Activated T-cell treated with anti-CD3 and anti-CD28 coated beads for 24 hours (primary cell): ENCODE measurements at places on chromosomes 3 and 15.

DNA sequence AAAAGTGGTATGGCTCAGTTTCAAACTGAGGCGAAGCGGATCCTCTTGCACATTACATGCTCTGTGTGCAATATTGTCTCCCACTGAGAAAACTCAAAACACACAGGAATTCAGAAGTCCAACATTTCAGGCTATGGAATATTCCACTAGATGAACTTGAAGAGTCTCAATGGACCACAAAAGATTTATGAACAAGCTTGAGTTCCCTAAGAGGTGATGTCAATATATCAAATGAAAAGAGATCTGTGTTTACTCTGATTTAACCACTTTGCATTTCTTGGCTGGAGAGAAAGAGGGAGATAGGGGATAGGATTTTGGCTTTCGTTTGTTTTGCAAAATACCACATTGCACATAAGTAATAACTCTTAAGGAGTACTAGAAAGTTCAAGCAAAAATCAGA is 20.3 kb downstream of the PDZRN3 start:
- DNase-seq = no peak

GRCh38 chr3:48219543-48219942 is 3.8 kb upstream of the CAMP start:
- DNase-seq = no peak

DNA sequence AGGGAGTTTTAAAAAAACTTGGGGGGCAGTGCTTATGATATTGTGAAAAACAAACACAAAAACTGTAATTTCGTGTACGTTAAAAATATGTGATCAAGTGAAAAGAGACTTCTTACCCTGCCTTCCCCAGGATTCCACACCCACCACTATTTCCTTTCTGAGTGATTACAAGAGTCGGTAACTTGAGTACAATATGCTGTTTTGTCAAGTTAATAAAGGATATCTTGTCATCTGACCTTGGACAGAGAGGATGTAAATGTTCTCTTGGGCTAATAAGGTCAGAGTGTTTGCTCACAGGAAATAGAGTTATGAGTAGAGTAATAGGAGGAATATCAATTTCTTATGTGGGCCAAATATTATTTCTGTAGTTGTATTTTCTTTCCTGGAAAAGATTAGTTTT is 68.1 kb downstream of the NOX5 start:
- no peak for DNase-seq

GRCh38 chr15:59074607-59075006 is 30.3 kb upstream of the CCNB2 start:
- no peak for DNase-seq

DNA sequence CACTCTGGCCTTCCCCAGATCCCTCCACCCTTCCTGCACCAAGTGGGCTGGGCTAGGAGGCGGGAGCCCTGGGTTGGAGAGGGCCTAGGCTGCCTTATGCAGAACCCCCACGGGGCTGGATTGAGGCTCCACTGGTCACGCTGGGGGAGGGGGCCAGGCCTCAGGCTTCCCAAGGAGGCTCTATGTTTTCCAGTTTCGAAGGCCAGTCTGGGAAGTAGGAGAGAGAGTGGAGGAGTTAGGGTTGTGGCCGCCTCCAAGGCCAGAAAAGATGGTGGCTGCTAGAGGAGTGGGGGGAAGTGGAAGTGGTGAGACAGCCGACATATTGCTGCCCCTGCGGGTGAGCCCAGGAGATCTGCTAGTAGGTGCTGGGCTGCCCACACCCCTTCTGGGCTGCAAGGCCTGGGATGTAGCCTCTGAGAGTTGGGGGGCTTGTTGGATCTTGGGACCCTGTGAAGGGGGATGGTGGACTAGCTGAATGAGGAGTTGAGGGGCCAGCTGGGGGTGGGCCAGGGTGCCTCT is 1.2 kb downstream of the GNAI2 start:
- no peak for DNase-seq

- DNase-seq = no peak
Measured at GRCh38 chr3:136644212-136644611, 108.0 kb downstream of the STAG1 start.

DNA sequence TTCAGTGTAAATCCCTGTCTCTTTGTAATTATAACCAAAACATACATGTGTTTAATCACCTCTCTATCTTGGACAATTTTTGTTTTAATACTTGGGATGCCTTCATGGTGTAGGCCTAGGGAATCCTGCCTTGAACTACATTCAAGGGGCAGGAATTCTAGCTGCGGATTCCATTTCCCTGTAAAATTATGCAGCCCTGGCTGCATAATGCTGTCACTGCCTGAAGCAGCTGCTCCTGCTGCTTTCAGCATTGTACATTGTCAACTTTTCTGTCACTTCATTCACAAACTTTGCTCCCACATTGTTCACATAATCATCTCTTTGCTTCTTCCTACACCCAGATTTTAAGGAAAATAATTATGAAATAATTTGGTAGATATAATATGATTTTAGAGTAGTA is 638.7 kb downstream of the RBMS3 start:
- no peak for DNase-seq

- DNase-seq = no peak
Measured at GRCh38 chr15:63820210-63820609, 13.5 kb downstream of the HERC1 start.

DNA sequence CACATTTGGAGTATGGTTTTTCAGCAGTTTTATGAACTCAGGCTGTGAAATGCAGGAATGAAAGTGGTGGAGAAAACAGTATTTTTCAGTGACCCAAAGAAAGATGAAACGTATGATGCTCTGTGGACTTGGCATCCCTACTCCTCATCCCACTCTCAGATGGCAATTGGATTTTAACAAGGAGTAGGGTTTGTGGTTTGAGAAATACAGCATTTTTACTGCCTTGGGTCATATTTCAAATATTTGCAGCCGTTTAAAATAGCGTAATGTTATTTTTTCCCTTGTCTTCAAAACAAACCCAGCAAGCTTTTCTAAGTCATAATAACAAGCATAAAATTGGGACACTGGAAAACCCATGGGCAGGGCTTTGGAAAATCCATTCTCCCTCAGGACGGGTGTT is 117.2 kb upstream of the LRIG1 start:
- DNase-seq = no peak
